Stimulated activated CD8-positive, alpha-beta memory T cell treated with anti-CD3 and anti-CD28 coated beads, Interleukin-15, amount 100 ng/mL, for 4 hours (primary cell): ENCODE measurements at places on chromosomes 5 and 9.

- DNase-seq = no peak
These were observed 407.4 kb upstream of the TLE4 start for GRCh38 chr9:79164406-79164805.

DNA sequence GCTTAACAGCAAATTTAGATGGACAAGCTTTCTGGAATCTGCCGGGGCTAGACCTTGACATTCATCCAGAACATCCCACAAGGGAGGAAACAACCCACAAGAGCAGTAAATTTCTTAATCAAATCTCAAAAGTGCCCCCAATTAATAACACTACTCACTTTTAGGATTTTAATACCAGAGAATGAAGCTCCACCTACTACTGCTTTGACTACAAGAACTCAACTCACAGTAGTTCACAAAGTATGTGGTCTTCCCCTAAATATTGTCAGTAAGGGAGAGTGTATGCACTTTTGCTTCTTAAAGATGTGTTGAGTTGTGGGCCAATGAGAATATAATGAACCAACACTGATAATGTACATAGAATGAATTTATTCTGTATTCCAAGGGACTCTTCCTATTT, 94.7 kb downstream of the EBF1 start:
- no peak for DNase-seq

DNA sequence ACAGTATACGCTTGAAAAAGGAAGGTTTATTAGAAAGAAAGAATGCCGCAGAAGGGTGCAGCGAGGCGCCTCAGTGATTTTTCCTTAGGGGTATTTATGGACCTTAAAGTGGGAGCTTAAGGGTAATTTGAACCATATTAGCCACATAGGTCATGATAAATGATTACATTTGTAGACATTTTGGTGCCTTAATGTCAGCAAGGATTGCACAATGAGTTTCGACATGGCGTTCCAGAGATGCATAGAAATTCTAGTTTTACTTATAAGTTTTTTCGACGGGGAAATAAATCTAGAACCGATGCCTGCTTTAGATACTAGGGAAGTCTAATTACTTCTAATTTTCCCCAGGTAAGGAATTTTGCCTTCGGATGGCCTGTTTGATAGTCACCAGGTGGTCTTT, 20.7 kb upstream of the PANK3 start:
- DNase-seq = no peak

- DNase-seq = no peak
These were observed 24.1 kb downstream of the WWC1 start for GRCh38 chr5:168315416-168316138.

GRCh38 chr5:24232041-24232440, 412.7 kb downstream of the CDH10 start:
- DNase-seq = no peak

GRCh38 chr9:107675351-107676259, 186.0 kb upstream of the KLF4 start:
- DNase-seq = no peak
